ENCODE measurements at places on chromosomes 16 and 17.

DNA sequence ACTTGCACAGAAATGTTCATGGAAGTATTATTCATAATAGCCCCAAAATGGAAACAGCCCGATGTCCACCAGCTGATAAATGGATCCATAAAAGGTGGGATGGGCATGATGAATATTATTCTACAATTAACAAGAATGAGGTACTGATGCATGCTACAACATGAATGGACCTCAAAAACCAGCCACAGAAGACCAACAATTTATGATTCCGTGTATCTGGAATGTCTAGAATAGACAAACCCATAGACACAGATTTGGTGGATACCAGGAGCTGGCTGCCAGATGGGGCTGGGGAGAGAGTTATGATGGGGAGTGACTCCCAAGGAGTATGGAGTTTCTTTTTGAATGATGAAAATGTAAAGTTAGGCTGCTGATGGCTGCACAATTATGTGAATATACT is 10.8 kb upstream of the NAGLU start:
- DNase-seq: no peak

- no peak for DNase-seq
These were observed 78.8 kb downstream of the CCDC182 start for GRCh38 chr17:57666201-57666870.

- DNase-seq: no peak
These were observed 32.6 kb downstream of the TMEM100 start for GRCh38 chr17:55690105-55690508.

DNA sequence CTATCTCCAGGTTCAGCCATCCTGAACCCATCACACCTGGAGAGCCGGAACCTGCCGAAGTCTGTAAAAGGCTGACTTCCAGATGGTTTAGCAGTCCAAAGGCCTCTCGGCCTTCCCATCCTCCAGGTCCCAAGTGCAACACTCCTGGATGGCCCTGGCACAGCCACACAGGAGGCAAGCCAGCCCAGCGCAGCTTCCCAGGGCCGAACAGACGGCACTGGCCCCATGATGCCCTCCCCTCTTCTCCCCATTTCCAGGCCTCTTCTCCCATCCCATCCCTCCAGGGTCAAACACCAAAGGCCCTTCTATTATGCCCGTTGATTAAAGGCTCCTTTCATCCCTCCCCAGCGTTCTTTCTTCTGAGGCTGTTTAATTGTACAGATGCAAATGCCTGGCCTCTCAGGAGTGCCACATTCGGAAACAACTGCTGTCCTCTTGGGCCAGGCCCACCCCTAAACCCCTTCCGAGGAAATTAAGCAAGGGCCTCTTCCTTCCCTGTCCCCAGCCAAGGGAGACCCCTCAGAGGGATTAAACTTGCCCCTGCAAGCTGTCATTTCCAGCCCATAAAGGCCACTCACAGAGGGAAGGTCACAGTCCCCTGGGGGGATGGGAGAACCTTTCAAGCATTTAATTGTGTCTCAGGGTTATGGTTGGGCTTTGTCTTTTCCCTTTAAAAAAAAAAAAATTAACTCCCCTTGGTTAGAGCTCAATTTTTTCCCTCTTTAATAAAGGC is 30.8 kb downstream of the AXIN2 start:
- no peak for DNase-seq

GRCh38 chr16:11583166-11583565 is 3.6 kb downstream of the LITAF start:
- DNase-seq: peak; percentile 7

GRCh38 chr17:15431196-15431595 is 36.2 kb downstream of the CDRT4 start:
- no peak for DNase-seq
